SK-N-DZ (cell line): ENCODE measurements at places on chromosomes 4 and X.

- no peak for DNase-seq
Measured at GRCh38 chrX:138034136-138034535, 468.2 kb downstream of the ZIC3 start.

- no peak for DNase-seq
Measured at GRCh38 chr4:143372093-143372915, 35.6 kb downstream of the GAB1 start.

DNA sequence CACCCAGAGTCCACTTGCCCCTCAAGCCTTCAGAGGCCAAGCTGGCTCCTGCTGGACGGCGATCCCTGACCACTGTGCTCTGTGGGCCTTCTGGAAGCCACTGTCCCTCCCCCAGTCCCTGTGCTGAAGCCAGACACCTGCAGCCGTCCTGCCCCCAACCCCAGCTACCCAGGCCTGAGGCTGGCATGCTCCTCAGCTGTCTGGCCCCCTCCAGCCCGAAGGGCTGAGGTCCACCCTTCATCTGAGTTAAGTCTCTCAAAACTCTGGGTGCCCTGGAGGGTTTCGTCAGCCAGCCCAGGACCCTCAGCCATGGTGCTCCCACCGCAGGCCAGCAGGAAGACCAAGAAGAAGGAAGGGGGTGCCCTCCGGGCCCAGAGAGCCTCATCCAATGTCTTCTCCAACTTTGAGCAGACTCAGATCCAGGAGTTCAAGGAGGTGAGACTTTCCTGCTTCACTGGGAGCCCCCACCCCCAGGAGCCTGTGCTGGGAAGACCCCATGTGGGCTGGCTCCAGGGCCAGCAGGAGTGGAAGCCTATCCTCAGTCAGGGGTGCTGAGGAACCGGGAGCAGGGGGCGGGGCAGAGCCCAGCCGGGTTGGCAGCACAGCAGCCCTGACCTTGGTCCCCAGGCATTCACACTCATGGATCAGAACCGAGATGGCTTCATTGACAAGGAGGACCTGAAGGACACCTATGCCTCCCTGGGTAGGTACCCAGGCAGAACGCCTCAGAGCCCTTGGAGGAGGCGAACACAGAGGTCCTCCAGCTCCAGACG, 4.2 kb downstream of the MYL5 start:
- DNase-seq = no peak

DNA sequence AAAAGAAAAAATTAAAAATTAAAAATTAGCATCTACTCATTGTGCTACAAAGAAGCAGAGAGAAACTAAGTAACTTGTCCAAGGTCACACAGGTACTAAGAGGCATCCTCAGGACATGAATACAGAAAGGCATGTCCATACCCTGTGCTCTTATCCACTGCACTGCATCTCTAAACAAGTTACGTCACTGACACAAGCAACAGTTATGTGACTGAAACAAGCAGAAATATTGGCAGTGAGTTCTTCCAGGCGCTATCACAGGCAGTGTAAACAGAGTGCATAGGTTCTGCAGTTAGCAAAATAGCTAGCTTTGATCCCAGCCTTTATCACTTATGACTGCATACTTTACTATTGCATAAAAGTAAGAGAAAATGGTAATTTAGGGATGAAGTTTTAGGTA, 7.9 kb downstream of the VEGFC start:
- DNase-seq = no peak

- DNase-seq = no peak
Measured at GRCh38 chr4:172142281-172142741, 329.1 kb downstream of the GALNTL6 start.
